ENCODE measurements at places on chromosomes 7 and 10. TPM values are rescaled to one million over a fixed set of nuclear protein-coding genes. Genes with fewer than 3 reads are reported as not detected.

The CC2D2B gene
- total RNA-seq, result 3.2 TPM

- DNase-seq, result no peak
Measured at GRCh38 chr7:101166909-101167644, 1.7 kb upstream of the VGF start.

DNA sequence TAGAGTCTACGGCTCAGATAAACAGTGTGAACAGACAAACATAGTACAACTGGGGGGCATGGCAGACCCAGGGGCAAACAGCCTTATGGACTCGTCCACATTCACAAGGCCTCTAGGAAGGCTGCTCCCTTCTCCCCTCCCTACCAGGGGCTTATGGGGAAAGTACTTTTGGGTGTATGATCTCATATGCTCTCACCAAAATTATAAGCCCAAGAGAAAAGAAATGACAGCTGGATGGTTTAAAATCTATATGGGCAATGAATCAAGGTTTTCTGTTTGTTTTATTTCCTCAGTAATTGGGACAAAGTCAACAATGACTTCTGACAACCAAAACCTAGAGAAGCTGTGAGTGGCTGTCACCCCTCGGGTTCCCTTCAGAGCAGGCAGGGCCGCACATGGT lies 144.4 kb downstream of the PKD1L1 start:
- DNase-seq, result no peak

DNA sequence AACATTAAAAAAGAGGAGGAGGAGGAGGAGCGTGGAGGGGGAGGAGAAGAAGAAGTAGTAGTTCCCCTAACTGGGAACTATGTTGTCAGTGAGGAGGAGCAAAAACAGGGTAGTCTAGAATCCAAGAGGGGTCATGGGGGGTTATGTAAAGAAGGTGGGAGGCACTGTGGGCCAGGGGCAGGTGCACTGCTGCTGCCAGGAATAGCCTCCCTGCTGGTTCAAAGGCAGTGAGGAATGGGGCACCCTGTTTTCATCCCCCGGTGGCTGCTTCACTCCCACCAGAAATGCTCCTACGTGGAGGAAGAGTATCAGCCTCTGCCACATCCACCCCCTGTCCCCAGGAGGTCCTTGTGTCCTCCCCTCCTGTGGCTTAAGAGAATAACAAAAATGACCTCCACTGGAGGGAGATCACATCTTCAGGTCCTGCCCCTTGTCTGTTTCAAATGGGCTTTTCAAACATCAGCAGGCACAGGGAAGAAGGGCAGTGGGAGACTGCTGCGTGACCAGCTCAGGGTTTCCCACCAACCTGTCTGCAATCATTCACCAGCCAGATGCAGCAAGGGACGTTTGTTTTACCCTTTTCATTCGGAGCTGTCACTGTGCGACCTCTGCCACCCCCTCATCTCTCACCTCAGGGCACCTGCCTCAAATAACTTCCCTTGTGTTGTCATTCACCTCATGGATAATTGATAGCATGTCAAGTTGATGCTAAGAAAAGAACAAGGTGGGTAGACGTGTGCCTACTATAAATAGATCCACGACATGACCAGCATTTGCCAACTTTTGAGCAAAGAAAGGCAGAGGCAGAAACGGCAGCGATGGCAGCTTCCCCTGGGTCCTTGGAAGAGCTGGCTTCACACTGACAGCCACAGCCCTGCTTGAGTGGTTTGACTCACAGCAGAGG lies 92.6 kb downstream of the DGKI start:
- peak; percentile 42 for DNase-seq

DNA sequence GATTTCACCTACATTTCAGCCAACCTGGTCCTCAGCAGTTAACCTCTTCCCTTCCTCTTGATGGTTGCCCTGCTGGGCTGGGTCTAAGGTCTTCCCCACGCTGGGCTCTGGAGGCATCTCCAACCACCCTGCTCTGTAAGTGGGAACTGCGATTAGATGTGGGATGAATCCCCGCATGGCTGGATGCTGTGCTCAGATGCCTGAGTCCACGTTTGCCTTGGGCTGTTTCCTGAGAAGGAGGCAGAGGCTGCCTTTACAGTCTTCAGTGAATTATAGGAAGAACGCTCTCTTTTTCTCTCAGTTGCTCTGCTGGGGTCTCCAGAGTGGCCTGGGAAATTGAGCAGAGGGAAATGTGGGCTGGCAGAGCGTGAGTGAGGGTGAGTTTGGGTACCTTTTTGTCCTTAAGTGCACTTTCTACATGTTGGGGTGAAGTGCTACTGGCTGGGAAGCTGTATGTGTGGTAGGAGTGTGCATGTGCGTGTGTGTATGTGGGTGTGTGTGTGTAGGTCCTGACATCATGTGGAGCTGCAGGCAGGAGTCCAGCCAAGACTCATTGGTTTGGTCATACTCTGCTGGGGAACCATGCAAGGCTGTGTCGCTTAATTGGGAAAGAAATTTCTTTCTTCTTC lies 1.5 kb downstream of the GIMAP8 start:
- no peak for DNase-seq

The SEMA4G gene
- total RNA-seq, result 17.2 TPM

DNA sequence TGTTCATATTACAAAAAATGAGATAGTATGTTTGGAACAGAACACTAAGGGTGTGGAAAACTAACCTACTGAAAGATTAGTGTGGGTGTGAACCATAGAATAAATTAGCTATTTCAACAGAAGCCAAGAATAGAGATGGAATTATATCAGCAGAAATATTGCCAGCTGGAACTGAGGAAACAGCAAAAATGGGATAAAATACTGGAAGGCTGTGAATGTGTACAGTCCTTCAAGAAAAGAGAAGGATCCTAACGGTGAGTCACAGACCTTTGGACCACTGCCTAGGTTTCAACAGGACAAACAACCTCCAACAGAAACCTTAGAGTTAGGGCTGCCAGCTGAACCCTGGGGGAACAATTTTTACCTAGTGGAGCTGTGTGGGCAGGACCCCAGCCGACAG lies 395.0 kb downstream of the ZWINT start:
- DNase-seq, result no peak

The DPP6 gene
- total RNA-seq, result 145 TPM

The ASB4 gene
- total RNA-seq, result 1.2 TPM

The PTPN20 gene
- total RNA-seq, result 18.4 TPM
